Natural killer cell (primary cell): ENCODE measurements at places on chromosomes 1 and 21. TPM values are rescaled to one million over a fixed set of nuclear protein-coding genes. Genes with fewer than 3 reads are reported as not detected.

- H3K36me3 ChIP-seq, result no peaks in the 10 kb centered on the region
- peak; percentile 75 for DNase-seq
- H3K27ac ChIP-seq, result peak overlapping the region; percentile 19
- peaks cover 52% of the 10 kb centered on the region for H3K4me1 ChIP-seq
- H3K27me3 ChIP-seq, result no peaks in the 10 kb centered on the region
Observed at GRCh38 chr1:110630839-110631663, 24.9 kb upstream of the KCNA2 start.

GRCh38 chr1:51736702-51737101, 119.8 kb downstream of the OSBPL9 start:
- no peak for DNase-seq
- H3K4me3 ChIP-seq, result no peak overlapping the region
- H3K4me1 ChIP-seq, result no peaks in the 10 kb centered on the region
- no peak overlapping the region for H3K27ac ChIP-seq
- no peaks in the 10 kb centered on the region for H3K27me3 ChIP-seq

- no peak overlapping the region for H3K27ac ChIP-seq
- H3K4me3 ChIP-seq, result no peak overlapping the region
- H3K36me3 ChIP-seq, result no peaks in the 10 kb centered on the region
- DNase-seq, result no peak
- H3K4me1 ChIP-seq, result no peaks in the 10 kb centered on the region
Observed at GRCh38 chr1:232547938-232548484, 81.9 kb downstream of the SIPA1L2 start.

GRCh38 chr1:26025517-26025916, 3.9 kb downstream of the EXTL1 start:
- no peaks in the 10 kb centered on the region for H3K27me3 ChIP-seq
- H3K36me3 ChIP-seq, result no peaks in the 10 kb centered on the region
- H3K4me3 ChIP-seq, result no peak overlapping the region
- no peak overlapping the region for H3K27ac ChIP-seq

DNA sequence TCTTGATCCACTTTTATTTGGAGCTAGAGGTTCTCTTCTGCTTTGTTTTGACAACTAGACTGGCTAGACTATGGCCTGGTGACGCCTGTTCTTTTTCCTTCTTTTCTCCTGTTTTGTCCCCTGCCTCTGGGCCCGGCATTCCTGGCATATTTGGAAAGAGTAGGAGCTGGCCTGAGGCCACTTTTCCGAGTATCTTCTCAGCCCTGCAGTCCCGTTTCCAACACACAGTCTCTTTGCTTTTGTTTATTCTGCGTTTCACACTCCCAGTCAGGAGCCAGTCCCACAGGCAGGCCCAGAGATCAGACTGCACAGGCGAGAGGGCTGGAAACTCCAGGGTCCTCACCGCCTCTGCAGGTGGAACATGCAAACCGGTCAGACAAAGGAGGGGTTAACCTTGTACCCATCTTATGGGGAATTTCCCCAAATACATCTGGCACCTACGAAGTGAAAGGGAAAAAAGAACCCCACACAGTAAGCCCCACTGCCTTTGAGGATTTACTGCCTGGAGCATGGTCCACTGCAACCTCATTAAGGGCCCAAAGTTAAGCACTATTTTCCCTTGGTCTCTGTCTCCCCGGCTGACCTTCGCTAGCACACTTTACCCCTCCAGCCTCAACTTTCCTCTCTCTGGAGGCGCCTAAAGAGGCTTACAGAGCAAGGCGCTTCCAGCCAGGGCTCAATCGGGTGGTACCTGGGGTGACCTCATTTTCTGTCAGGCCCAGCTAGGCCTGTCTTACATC, 141.1 kb downstream of the TOMM20 start:
- H3K4me3 ChIP-seq, result no peak overlapping the region
- DNase-seq, result no peak
- peaks cover 11% of the 10 kb centered on the region for H3K4me1 ChIP-seq
- H3K36me3 ChIP-seq, result no peaks in the 10 kb centered on the region

DNA sequence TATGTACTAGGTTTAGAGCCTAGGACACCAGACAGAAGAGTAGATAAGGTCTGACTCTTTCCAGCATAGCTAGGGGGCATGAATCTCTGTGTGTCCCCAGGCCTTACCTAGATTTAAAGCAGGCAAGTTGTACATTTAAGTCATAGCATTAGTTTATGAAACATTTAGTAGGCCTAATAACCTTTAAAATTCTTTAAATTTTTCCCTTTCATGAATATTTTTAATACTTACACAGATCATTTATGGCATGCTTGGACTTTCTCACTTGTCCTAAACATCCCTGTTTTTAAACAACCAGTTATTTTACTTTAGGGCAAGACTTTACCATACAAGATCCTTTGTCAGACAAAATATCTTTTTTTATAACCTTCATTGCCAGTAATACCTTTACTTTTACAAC, 258.4 kb upstream of the ZRANB2 start:
- H3K27ac ChIP-seq, result no peak overlapping the region
- no peak for DNase-seq
- no peaks in the 10 kb centered on the region for H3K27me3 ChIP-seq
- H3K4me3 ChIP-seq, result no peak overlapping the region
- H3K36me3 ChIP-seq, result no peaks in the 10 kb centered on the region

GRCh38 chr1:159924025-159924790, 1.1 kb downstream of the TAGLN2 start:
- peaks cover 18% of the 10 kb centered on the region for H3K36me3 ChIP-seq
- peaks cover 56% of the 10 kb centered on the region for H3K4me1 ChIP-seq
- H3K27me3 ChIP-seq, result no peaks in the 10 kb centered on the region
- peak overlapping the region; percentile 97 for H3K4me3 ChIP-seq

DNA sequence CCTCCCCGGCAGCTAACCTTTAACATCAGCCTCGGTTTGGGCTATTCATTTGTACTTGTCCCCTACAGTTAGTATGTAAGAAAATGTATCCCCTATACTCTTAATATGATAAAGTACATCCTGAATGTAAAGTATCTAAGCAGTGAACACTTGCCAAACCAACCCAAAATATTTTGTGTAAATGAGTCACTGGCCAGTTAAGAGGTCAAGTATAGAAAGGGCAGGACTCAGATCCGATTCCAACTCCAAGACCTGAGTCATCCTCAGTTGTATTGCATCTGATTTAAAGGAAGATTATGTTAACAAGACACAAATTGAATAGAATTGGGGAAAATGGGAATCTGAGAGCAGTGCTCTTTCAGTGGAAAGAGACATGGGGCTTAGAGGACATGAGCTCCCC, 84.4 kb downstream of the CD58 start:
- H3K36me3 ChIP-seq, result no peaks in the 10 kb centered on the region
- DNase-seq, result no peak
- no peak overlapping the region for H3K27ac ChIP-seq
- H3K4me1 ChIP-seq, result peaks cover 5% of the 10 kb centered on the region
- no peak overlapping the region for H3K4me3 ChIP-seq

DNA sequence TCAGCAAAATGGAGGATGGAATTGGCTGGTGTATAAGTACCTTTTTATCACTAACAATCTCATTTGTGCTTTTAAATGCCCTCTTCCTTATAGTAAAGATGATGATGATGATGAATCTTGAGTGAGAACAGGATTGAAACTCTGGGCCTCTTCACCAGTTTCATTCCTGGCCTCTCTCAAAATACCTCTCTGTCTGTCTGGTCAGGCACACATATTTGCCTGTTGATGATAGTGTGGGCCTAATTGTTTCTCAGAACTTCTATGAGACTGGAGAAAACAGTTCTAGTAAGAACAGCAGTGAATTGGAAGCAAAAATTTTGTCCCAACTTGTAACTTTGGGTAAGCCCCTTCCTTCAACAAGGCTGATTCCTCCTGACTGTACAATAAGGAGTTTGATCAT, 94.4 kb upstream of the RGS4 start:
- no peak overlapping the region for H3K4me3 ChIP-seq
- H3K4me1 ChIP-seq, result no peaks in the 10 kb centered on the region
- H3K27ac ChIP-seq, result no peak overlapping the region
- H3K36me3 ChIP-seq, result no peaks in the 10 kb centered on the region

DNA sequence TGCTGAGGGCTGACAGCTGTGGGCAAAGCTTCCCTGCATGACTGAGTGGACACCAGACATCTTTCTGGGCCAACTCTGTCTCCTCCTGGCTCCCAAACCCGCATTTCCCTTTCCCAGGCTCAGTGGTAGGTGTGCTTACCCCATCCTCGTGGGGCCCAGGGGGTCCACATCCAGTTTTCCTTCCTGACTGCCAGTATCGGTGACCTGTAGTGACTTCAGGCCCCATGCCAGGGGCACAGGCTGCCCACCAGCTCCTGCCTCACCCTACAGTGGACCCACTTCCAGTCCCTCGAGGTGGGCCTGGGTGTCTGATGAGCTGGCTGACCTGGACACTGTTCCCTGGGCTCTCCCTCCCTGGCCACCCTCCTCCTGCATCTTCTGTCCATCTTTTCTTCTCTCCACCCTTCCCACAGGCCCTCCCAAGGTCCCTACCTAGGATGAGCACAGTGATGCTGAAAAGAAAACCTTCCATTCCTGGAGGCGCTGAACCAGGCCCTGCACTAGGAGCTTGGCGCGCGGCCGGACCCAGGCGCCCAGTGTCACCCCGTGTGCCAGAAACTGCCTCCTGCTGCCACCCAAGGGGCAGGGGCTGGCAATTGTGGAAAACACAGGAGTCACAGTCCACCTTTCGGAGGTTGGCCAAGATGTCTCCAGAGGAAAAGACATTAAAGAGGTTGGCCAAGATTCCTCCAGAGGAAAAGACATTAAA, 67.1 kb downstream of the RUNX3 start:
- no peak overlapping the region for H3K4me3 ChIP-seq
- H3K27me3 ChIP-seq, result no peaks in the 10 kb centered on the region
- no peak for DNase-seq
- H3K4me1 ChIP-seq, result peaks cover 80% of the 10 kb centered on the region
- H3K27ac ChIP-seq, result peak overlapping the region; percentile 63
- peaks cover 16% of the 10 kb centered on the region for H3K36me3 ChIP-seq

GRCh38 chr1:19644681-19645410, 735 bp downstream of the NBL1 start:
- peak overlapping the region; percentile 33 for H3K4me3 ChIP-seq
- no peak for DNase-seq
- H3K36me3 ChIP-seq, result no peaks in the 10 kb centered on the region
- no peak overlapping the region for H3K27ac ChIP-seq
- peaks cover 20% of the 10 kb centered on the region for H3K27me3 ChIP-seq

GRCh38 chr1:68202239-68202832, 30.0 kb downstream of the WLS start:
- H3K27ac ChIP-seq, result no peak overlapping the region
- H3K4me1 ChIP-seq, result no peaks in the 10 kb centered on the region
- no peaks in the 10 kb centered on the region for H3K36me3 ChIP-seq
- DNase-seq, result no peak
- H3K27me3 ChIP-seq, result no peaks in the 10 kb centered on the region
- H3K4me3 ChIP-seq, result no peak overlapping the region

- H3K27ac ChIP-seq, result no peak overlapping the region
- no peak for DNase-seq
- H3K36me3 ChIP-seq, result no peaks in the 10 kb centered on the region
- H3K4me1 ChIP-seq, result peaks cover 3% of the 10 kb centered on the region
- no peak overlapping the region for H3K4me3 ChIP-seq
Observed at GRCh38 chr1:6435129-6435528, 10.6 kb downstream of the ESPN start.

Gene LHX8
- total RNA-seq, result not detected

Gene OR2L8
- not detected for total RNA-seq

Gene AADACL3
- not detected for total RNA-seq

Gene NBPF20
- 2.1 TPM for total RNA-seq

Gene SLC9C2
- total RNA-seq, result not detected

Gene ANKRD65
- total RNA-seq, result not detected

Gene NDUFS2
- 88.8 TPM for total RNA-seq

Gene LENEP
- total RNA-seq, result not detected
